ENCODE measurements at places on chromosomes 2 and 18.

GRCh38 chr2:180571559-180571958 is 408.8 kb upstream of the UBE2E3 start:
- no peak for DNase-seq

- no peak for DNase-seq
Measured at GRCh38 chr2:233801357-233802131, 23.4 kb downstream of the MROH2A start.

DNA sequence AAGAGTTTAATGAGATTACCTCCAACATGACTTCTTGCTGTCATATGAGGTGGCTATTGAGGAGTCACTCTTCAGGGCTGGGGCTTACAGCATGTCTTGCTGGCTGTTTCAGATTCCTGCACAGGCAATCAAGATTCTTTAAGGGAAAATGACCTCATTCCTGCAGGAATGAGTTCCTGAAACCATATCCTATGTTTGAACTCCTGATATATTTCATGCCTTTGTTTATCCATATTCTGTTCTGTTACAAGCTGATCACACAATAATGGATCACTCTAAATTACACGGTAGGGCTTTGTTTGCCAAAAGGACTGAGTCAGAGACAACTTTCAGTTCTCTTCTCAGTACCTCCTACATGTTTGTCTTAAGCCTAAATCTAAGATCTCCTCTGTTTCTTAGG is 879.8 kb upstream of the PIK3C3 start:
- no peak for DNase-seq

DNA sequence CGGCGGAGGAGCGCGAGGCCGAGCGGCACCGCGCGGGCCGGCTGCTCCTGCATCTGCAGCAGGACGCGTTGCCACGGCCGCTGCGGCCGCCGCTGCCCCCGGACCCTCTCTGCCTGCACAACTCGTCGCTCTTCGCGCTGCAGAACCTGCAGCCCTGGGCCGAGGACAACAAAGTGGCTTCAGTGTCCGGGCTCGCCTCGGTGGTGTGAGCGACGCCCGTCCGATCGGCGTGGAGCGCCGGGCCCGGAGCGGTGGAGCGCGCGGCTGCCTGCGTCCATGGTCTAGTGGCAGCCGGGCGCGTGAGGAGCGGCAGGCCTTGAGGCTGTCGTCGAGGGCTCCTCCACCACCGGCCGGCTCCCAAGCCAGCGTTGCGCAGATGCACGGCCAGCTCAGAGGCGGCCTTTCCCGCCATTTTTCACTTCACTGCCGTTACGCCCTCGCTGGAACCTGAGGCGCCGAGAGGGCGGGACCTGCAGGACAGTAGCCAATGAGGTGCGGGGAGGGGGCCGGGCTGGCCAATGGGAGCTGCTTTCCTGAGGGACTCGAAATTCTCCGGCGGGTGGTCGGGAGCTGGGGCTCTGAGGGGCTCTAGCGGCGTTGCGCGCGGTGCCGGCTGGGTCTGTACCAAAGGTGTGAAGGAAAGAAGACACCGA is 1.9 kb downstream of the TLX2 start:
- peak; percentile 78 for DNase-seq

DNA sequence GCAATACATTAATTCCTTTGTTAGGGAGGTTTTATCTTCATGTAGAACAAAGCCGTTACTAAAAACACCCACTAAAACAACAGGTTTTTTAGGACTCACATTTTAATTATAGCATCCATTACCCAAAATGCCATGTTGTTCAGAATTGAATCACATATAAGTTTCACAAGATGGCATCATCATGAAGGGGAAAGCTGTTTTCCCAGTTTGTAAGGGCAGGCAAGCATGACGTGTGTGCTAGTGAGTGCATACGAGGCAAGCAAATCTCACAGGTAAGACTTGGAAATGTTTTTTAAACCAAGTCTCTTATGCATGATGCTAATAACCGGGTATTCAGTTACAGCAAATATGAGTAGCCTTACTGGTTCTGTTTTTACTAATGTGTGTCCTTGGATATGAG is 111.8 kb upstream of the NFATC1 start:
- no peak for DNase-seq

DNA sequence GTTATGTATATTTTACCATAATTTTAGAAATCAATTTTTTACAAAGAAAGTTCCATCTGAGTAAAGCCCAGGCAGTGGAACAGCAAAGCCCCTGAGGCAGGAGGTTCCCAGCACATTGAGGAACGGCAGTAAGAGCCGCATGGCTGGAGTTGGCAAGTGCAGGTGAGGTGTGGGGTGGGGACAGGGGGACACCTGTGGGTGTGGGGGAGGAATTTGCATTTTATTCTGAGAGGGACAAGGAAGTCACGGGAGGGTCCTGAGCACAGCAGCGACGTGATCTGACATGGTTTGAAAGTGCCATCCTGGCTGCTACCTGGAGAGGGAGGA is 16.1 kb upstream of the ADI1 start:
- DNase-seq: no peak

GRCh38 chr18:71370095-71370494 is 1081.2 kb downstream of the SOCS6 start:
- no peak for DNase-seq

GRCh38 chr2:231057590-231057989 is 923 bp downstream of the PSMD1 start:
- no peak for DNase-seq

- no peak for DNase-seq
Measured at GRCh38 chr2:105371156-105371555, 27.7 kb downstream of the FHL2 start.

DNA sequence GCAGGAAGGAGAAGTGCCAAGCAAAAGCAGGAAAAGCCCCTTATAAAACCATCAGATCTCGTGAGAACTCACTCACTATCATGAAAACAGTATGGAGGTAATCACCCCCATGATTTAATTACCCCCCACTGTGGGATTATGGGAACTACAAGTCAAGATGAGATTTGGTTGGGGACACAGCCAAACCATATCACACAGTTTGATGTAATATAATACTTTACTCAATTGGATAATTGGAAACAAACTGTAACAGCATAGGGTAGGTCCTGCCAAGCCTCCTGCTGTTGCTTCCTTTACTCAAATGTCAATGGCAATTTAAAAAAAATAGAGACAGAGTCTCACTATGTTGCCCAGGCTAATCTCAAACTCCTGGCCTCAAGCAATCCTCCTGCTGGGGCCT is 15.5 kb upstream of the METTL21A start:
- no peak for DNase-seq

- DNase-seq: no peak
Measured at GRCh38 chr2:65751408-65751807, 319.0 kb upstream of the SPRED2 start.

DNA sequence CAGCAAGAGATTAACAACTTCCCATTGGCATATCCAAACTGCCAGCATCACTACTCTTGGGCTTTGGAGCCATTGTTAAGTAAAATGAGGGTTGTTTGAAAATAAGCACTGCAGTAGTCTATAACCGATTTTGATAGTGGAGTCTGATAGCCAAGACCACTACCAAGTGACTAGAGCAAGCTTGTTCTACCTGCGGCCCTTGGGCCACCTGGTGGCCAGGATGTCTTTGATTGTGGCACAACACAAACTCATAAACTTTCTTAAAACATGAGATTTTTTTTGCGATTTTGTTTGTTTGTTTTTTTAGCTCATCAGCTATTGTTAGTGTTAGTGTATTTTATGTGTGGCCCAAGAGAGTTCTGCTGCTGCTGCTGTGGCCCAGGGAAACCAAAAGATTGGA is 11.0 kb downstream of the UBE2E3 start:
- no peak for DNase-seq

DNA sequence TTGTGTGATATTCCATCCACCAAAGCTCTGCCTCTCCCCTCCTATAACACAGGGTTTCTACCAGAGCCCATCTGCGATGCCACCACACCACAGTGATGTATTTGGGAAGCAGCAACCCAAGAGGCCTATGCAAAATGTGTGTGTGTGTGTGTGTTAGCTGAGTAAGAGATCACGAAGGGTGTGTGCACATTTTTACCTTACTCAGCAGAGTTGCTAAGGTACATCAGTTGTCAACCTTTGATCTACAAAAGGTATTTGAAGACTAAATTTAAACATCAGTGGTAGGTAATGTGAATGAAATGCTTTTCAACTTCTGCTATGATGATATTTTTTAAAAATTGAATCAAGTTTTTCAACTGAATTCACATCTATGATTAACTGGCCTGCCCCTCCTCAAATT is 227.6 kb downstream of the FBXO15 start:
- no peak for DNase-seq

- DNase-seq: no peak
Measured at GRCh38 chr2:167987026-167987425, 260.4 kb downstream of the STK39 start.

All from CD4-positive, alpha-beta T cell treated with Interleukin-2 at 100 ng/mL for 4 hours (primary cell).